ENCODE measurements at places on chromosomes 5 and 9. TPM values are rescaled to one million over a fixed set of nuclear protein-coding genes. Genes with fewer than 3 reads are reported as not detected.

Gene SLC25A48
- 0.11 TPM for total RNA-seq

Gene KCNN2
- total RNA-seq = 0.20 TPM

Gene CAPSL
- not detected for total RNA-seq

Gene FBN2
- total RNA-seq = 17.6 TPM

Gene CCDC112
- total RNA-seq = 6.6 TPM

Gene CCDC192
- not detected for total RNA-seq

Gene CCDC180
- 0.58 TPM for total RNA-seq

Gene CDH6
- 0.07 TPM for total RNA-seq

Gene DBH
- not detected for total RNA-seq

Gene GRM6
- not detected for total RNA-seq

Gene CTSV
- total RNA-seq = 14.1 TPM

Gene CENPK
- total RNA-seq = 24.6 TPM
